K562 (cell line): ENCODE measurements at places on chromosomes 4 and X. TPM values are rescaled to one million over a fixed set of nuclear protein-coding genes. Genes with fewer than 3 reads are reported as not detected.
A peak's percentile ranks its signal among the peaks of the same experiment; 100 is the strongest.

The PPP1R2C gene
- total RNA-seq: not detected in 2 replicates

GRCh38 chr4:2261110-2261852, 628 bp downstream of the MXD4 start:
- no peaks in the 10 kb centered on the region for H3K36me3 ChIP-seq
- peaks cover 80% of the 10 kb centered on the region for H3K4me1 ChIP-seq
- DNase-seq: peak; percentile 73
- H3K4me3 ChIP-seq: peak overlapping the region; percentile 71
- peak overlapping the region; percentile 82 for H3K27ac ChIP-seq
- no peaks in the 10 kb centered on the region for H3K27me3 ChIP-seq

DNA sequence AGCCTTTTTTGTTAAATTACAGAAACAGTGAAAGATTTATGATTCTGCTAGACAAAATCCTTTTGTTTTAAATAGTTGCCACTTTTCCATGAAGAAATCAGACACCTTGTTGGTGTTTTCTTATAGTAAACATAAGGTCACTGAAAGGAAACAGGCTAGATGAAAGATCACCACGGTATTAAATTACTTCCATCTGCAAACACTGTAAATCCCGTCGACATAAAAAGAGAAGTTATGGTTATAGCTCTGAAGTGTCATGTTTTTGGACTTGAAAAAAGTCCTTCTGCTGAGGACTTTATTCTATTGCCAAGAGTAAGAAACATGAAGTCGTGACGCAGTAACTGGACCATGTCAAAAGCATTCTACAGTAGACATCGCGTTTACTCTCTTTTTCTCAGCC, 567.6 kb upstream of the SLIT2 start:
- no peaks in the 10 kb centered on the region for H3K4me1 ChIP-seq
- H3K27ac ChIP-seq: no peak overlapping the region

GRCh38 chrX:791479-792034, 161.0 kb downstream of the SHOX start:
- no peak overlapping the region for H3K4me3 ChIP-seq
- no peaks in the 10 kb centered on the region for H3K4me1 ChIP-seq
- H3K27me3 ChIP-seq: no peaks in the 10 kb centered on the region
- no peak overlapping the region for H3K27ac ChIP-seq

The SASH3 gene
- total RNA-seq: 0.34 and 0.35 TPM in 2 replicates

GRCh38 chrX:63784346-63784901, 590 bp downstream of the ARHGEF9 start:
- H3K4me3 ChIP-seq: no peak overlapping the region
- no peaks in the 10 kb centered on the region for H3K27me3 ChIP-seq
- no peak for DNase-seq
- no peak overlapping the region for H3K27ac ChIP-seq
- no peaks in the 10 kb centered on the region for H3K36me3 ChIP-seq

DNA sequence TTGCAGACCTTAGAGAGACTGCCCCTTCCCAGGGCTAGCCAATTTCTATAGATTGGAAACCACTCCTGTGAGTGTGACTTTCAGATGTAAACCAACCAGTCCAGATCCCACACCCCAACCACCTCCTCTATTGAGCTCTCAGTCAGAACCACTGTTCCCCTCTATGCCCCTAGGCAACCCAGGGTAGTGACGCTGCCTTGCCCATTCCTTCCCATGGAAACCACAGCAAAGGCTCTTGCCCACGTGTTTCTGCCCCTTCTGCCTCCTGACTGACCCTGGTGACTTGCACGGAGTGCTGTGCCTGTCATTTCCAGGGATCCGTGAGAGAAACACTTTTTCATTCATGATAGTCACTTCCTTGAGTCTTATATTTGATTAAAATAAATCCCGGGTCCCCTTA, 32.4 kb downstream of the CYTL1 start:
- H3K36me3 ChIP-seq: no peaks in the 10 kb centered on the region
- peaks cover 8% of the 10 kb centered on the region; the same call in 2 of the 3 replicates for H3K27me3 ChIP-seq
- no peak overlapping the region for H3K27ac ChIP-seq
- no peak overlapping the region for H3K4me3 ChIP-seq

The PLP1 gene
- not detected in 2 replicates for total RNA-seq

The CCSER1 gene
- total RNA-seq: not detected in 2 replicates

GRCh38 chr4:104490096-104490769, 4.5 kb downstream of the CXXC4 start:
- H3K27me3 ChIP-seq: no peaks in the 10 kb centered on the region
- peaks cover 15% of the 10 kb centered on the region for H3K4me1 ChIP-seq
- DNase-seq: no peak
- H3K27ac ChIP-seq: no peak overlapping the region

The FGFRL1 gene
- total RNA-seq: 45.6 and 49.9 TPM in 2 replicates

- no peaks in the 10 kb centered on the region for H3K36me3 ChIP-seq
- H3K27me3 ChIP-seq: no peaks in the 10 kb centered on the region
- H3K4me3 ChIP-seq: no peak overlapping the region
- no peak for DNase-seq
These were observed 1003.1 kb downstream of the FSTL5 start for GRCh38 chr4:161160718-161161117.

- H3K27ac ChIP-seq: no peak overlapping the region
- no peak overlapping the region for H3K4me3 ChIP-seq
- no peaks in the 10 kb centered on the region; the same call in 2 of the 3 replicates for H3K4me1 ChIP-seq
- DNase-seq: no peak
These were observed 101.9 kb downstream of the AMMECR1 start for GRCh38 chrX:110216027-110216426.

The ARMCX4 gene
- 0.04 and 0.11 TPM in 2 replicates for total RNA-seq

- H3K27ac ChIP-seq: peak overlapping the region; percentile 64; the same call in 2 of the 3 replicates
- H3K27me3 ChIP-seq: no peaks in the 10 kb centered on the region
- no peak overlapping the region for H3K4me3 ChIP-seq
- peaks cover 59% of the 10 kb centered on the region for H3K36me3 ChIP-seq
These were observed 13.6 kb downstream of the EXOC1 start for GRCh38 chr4:55866973-55867574.

DNA sequence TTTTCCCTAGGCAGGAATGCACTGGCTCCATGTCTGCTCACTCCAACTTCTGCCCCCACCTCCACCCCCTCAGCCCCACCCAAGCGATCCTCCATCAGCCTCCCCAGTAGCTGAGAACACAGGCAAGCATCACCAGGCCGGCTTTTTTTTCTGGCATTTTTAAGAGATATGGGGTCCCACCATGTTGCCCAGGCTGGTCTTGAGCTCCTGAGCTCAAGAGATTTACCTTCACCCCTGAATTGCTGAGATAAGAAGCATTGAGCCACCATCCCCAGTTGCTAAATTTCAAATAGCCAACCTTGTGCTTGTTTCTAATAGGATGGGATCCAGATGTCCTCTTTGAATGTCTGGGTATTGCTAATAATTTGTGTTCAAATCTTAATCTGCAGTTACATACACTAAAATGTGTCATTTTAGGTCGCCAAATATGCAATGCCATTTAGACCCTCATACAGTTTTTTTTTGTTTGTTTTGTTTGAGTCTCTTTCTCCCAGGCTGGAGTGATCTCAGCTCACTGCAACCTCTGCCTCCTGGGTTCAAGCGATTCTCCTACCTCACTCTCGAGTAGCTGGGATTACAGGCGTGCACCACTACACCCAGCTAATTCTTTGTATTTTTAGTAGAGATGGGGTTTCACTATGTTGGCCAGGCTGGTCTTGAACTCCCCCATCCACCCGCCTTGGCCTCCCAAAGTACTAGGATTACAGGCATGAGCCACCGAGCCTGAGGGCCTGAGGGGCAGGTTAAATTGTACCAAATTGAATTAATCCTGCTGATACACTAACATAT, 8.8 kb downstream of the LARP7 start:
- peaks cover 48% of the 10 kb centered on the region for H3K36me3 ChIP-seq
- H3K27me3 ChIP-seq: no peaks in the 10 kb centered on the region
- H3K4me1 ChIP-seq: peaks cover 4% of the 10 kb centered on the region; the same call in 1 of the 3 replicates
- no peak for DNase-seq
- H3K27ac ChIP-seq: no peak overlapping the region
- H3K4me3 ChIP-seq: no peak overlapping the region

GRCh38 chr4:8315435-8316250, 46.1 kb downstream of the HTRA3 start:
- no peak for DNase-seq
- no peaks in the 10 kb centered on the region; the same call in 2 of the 3 replicates for H3K4me1 ChIP-seq
- H3K4me3 ChIP-seq: no peak overlapping the region
- H3K27ac ChIP-seq: no peak overlapping the region

DNA sequence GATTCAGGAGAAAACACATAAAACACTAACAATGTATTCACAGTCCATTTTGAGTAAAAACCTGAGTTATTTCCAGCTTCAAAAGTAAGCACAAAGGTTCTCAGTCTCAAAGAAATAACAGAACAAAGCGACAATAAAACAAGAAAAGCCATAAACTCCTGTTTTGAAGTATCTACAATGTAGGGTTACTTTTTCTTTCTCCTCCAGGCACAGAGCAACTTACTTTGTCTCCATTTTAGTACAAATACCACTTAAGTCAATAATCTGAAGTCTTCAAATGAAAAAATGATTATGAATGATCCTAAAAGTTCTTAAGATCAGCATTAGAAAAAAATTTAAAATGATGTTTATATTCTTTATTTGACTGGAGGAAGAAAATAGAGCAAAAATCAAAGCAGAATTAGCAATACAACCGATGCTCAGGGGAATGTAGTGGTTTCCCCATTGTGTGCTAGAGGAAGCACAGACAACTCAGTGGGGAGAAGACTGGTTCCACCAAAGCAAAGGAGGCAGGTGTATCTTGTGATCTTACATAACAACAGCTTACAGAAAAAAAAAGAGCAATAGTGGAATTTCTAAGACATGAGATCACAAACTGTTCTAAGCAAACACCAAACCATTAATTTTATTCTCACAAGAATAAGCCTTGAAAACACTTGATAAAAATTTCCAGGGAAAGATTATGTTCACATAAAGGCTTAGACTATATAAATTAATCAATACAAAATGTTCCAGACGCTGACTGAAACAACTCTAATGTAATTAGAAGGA, 35.1 kb downstream of the EPHA5 start:
- H3K36me3 ChIP-seq: no peaks in the 10 kb centered on the region
- no peak for DNase-seq
- H3K4me1 ChIP-seq: no peaks in the 10 kb centered on the region
- H3K4me3 ChIP-seq: no peak overlapping the region
- H3K27ac ChIP-seq: no peak overlapping the region
- no peaks in the 10 kb centered on the region for H3K27me3 ChIP-seq

- peaks cover 76% of the 10 kb centered on the region; the same call in 2 of the 3 replicates for H3K36me3 ChIP-seq
- DNase-seq: no peak
- H3K4me1 ChIP-seq: peaks cover 12% of the 10 kb centered on the region; the same call in 1 of the 2 replicates
- no peak overlapping the region for H3K4me3 ChIP-seq
These were observed 25.5 kb upstream of the UVSSA start for GRCh38 chr4:1321486-1321885.

The FAM9C gene
- not detected in 2 replicates for total RNA-seq

The MUC7 gene
- not detected in 2 replicates for total RNA-seq

DNA sequence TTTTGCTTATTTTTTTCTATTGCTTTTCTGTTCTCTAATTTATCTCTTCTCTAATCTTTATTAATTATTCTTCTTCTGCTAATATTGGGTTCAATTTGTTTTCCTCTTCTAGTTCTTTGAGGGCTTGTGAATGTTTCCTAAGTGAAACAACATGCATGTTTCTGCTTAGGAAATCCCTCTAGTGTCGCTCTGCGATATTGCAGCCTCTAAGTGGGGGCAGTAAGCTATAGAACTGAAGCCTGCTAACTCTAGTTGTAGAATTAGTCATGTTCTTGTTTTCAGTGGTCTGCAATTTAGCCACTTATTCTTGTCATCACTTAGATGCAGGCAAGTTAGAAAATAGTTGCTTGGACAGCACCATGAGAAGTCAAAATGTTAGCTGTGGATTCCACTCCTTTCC, 222.6 kb downstream of the SPIN4 start:
- H3K36me3 ChIP-seq: no peaks in the 10 kb centered on the region
- no peaks in the 10 kb centered on the region for H3K27me3 ChIP-seq
- no peak overlapping the region for H3K4me3 ChIP-seq
- H3K4me1 ChIP-seq: no peaks in the 10 kb centered on the region

DNA sequence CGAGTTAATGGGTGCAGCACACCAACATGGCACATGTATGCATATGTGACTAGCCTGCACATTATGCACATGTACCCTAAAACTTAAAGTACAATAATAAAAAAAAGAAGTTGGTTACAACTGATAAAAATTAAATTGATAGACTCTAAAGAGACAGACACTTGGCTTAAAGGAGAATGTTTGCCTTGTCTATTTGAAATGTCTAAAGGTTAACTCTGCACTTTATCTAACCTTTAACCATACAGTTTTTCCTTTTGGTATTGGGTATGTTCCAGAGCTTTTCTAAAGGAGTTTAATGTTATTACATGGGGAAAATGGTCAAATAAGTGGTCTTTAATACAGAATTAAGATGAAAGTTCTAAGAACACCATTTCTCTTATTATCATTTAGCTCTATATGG, 145.1 kb upstream of the HCCS start:
- no peak for DNase-seq
- H3K27ac ChIP-seq: no peak overlapping the region
- H3K36me3 ChIP-seq: no peaks in the 10 kb centered on the region
- H3K4me1 ChIP-seq: no peaks in the 10 kb centered on the region
- no peak overlapping the region for H3K4me3 ChIP-seq

DNA sequence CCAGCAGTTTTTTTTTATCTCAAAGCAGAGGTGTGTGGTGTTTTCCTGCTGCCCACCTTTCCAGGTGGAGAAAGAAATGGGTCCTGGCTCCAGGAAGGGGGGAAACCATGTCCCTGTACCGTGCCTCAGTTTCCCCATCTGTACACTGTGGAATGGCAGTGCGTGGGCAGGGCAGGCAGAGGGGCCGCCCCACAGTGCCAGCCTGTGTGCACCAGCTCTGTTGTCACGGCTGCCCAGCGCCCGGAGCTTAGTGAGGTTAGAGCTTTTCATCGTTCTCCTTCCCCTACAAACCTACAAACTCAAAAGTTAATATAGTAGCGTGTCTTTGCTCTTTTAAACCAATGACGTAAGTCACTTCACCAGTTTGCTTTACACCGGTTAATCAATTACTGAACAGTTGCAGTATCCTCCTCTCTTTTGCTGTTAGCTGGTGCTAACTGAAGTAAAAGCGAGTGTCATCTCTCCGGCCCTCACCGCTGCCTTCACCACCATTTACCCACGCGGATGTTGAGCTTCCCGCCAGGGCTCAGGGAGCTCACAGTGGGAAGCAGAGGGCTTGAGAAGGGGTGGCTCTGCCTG, 114.8 kb upstream of the ADRA2C start:
- no peaks in the 10 kb centered on the region for H3K36me3 ChIP-seq
- peaks cover 40% of the 10 kb centered on the region for H3K27me3 ChIP-seq
- H3K4me3 ChIP-seq: no peak overlapping the region

DNA sequence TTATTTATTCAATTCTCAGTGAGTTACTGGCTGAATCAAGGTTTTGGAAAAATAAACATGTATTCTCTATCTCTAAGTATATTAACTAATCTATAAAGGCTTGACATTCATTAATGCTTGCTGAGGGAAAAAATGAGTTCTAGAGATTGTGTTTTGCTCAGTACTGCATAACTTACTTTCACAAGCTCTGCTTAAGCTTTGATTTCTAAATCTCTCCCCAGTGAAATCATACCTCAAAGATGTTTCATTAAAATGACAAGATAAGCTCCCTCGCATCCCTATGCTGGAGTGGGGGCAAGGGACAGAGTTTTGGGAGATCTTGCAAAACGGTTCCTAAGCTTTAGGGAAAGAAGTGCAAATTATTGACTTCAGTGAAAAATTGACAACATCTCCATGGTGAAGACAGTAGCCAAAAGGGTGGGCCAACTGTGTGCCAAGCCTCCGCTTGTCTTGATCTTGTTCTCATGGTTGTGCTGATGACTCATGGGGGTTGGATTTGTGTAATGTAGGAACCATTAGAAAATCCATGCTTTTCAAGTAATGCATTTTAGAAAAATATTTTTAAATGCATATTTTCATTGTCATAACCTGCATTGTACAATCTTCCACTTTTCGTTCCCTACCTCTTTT, 521.4 kb downstream of the RPA4 start:
- H3K4me1 ChIP-seq: no peaks in the 10 kb centered on the region
- no peak overlapping the region for H3K4me3 ChIP-seq
- no peaks in the 10 kb centered on the region for H3K36me3 ChIP-seq
- no peak for DNase-seq
